NCI-H2081 (cell line): ENCODE measurements at places on chromosomes 3 and 15.

DNA sequence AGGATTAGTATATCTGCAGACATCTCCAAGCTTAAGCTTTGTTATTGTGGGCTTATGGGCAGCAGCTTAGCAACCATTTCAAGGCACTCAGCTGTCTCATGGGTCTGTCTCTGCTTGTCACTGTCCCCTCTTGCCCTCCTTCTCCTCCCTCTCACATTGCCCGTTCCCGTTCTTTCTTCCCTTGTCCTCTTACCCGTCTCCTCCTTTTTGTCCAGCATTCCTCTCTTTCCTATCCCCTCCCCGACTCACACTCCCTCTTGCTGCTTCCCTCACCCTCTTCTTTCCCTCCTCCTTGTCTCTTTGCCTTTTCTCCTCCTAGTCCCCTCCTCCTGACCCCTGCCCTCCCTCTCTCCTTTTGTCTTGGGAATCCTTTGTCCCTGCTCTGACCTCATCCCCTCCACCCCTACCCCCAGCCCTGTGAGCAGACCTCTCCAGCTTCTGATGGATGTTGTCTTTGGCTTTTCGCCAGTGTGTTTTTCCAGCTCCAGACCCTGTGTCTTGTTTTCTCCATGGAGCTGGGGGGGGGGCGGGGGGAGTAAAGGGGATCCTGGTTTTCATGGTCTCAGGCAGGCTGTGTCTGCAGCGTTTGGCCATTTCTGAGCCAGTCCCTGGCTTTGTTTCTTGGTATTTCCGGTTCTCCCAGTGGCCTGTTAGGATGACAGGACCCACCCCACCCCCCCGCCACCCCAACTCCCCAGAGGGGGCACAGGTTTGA, 47.9 kb upstream of the TRAK1 start:
- DNase-seq: peak; percentile 39

GRCh38 chr15:57323299-57323805, 53.0 kb upstream of the CGNL1 start:
- no peak for DNase-seq

- DNase-seq: no peak
Observed at GRCh38 chr3:89808680-89809197, 701.3 kb downstream of the EPHA3 start.

DNA sequence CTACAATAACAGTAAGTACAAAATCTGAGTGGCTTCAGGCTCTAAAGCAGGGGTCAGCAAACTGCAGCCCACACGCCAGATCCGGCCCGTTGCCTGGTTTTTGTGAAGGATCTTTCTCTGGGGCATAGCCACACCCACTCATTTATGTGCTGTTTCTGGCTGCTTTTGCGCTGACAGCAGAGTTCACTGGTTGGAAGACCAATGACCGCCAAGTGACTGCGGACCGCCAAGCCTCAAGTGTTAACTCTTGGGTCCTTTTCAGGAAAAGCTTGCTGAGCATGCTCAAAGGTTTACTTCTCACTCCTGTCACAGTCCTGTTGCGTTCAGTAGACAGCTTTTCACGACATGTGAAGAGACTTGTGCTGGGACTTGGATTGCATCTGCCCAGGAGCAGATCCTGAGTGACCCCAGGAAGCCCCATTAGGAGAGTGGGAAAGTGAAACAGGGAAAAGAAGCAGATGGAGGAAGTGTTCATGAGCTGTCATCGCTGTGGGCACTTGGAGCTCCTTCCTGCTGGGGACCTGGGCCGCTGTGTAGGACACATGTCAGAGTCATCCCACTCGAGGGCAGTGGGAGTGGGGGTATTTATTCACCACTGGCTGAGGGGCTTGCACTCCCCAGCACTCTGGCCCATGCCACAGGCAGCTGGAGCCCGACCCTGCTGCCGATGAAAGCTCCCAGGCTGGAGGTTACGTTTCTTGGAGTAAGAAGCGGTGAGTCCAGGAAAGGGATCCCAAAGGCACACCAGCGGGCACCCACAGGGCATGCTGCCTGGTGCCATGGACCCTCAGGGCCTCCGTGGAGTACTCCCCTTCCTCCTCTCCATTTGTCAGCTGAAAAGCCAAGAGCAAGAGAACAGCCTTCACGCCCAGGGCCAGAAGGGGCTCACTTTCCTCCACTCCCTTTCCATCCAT, 249.1 kb downstream of the PLCL2 start:
- no peak for DNase-seq

DNA sequence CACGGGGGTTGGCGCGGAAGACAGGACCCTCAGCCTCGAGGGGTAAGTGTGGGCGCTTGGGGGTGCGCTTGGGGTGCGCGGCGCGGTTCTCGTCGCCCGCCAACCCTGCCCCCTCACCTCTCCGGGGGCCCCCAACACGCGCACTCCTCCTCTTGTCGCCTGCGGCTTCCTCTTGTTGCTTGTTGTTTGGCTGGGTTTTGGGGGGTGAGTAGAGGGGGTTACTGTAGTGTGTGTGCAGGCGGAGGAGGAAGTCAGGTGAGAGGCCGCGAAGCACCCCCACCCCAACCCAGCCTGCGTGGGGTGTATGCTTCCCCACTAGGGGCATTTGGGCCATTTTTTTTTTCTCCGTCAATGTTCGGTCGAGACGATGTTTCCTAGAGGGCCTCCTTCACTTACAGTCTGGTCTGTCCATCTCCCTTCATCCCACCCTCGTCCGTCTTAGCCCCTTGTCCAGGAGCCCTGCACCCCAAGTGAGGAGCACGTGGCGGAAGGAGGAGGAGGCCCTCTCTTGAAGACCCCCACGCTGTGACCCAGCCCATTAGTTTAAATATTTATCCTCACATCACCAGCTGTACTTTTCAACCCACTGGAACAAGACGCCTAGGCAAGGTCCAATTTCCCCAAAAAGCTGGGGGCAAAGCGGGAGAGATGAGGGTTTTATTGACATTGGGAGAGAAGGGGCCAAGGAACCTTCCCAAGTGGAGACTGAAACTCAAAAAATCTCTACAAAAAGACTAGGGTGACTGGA, 20.4 kb upstream of the SATB1 start:
- peak; percentile 31 for DNase-seq

- no peak for DNase-seq
Observed at GRCh38 chr15:98442901-98443300, 205.4 kb upstream of the IGF1R start.

GRCh38 chr3:59884409-59884808, 834.6 kb upstream of the CFAP20DC start:
- no peak for DNase-seq

GRCh38 chr3:190537146-190537545, 23.3 kb downstream of the IL1RAP start:
- no peak for DNase-seq

DNA sequence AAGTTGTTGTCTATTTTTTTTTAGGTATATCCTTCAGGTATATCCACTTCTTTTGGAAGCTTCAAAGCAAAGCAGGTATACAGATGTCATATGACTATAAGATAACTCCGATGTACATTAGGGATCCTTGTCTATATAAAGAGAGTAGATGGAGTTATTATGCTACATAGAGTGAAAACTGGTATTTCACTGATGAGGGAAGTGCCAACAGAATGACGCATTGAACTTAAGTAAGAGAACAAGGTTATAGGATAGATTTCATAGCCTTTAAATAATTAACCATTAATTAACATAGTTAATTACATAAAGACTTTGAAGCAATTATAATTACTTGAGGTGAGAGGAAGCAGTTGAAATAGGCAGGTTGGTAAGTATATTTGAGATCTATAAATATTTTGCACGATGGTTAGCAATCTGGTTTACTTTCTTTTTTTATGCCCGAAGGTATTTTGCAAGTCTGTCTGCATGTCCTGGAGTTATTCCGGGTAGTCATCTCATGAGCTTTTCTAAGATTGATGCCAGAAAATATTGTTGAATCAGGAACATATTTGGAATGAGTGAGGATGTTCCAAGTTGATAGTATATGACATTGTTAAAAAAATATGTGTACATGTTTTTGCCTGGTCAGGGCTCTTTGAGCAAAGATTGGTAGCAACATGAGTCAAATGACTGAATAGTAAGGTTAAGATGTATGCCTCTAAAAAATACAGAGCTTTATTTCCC, 299.5 kb upstream of the KCNMB2 start:
- DNase-seq: no peak

DNA sequence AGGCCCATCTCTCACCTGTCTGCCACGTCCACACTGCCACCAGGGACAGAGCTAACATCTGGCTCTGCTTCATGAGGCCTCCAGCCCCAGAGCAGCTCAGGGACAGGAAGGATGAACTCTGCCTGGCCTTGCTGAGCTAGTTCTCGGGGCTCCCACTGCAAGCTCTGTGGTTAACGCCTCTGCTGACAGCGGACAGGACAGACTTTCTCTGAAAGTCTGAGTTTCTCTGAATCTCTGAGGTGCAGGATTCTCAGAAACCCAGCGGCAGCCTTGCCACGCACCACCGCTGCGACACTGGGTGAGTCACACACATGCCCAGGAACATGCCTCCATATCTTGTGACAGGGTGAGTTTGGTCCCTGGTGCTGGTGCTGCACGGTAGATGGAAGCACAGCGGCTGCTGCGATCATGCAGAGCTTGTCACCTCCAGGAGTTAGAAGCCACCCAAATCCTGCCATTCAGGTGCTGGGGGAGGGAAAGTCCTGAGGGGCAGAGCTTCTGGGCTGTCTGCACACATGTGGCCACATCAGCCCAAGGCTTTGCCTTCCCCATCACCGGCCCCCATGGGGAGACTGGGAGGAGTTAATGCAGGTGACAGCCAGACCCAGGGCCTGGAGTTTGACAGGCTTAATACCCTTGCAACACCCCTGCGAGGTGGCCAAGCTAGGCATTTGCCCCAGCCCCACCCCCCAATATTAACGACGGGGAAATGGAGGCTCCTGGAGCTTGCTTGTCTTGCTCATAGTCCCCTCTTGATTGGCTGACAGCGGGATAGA, 267.0 kb downstream of the PLCL2 start:
- no peak for DNase-seq

- DNase-seq: peak; percentile 83
Observed at GRCh38 chr3:20837676-20838302, 651.8 kb upstream of the SGO1 start.

DNA sequence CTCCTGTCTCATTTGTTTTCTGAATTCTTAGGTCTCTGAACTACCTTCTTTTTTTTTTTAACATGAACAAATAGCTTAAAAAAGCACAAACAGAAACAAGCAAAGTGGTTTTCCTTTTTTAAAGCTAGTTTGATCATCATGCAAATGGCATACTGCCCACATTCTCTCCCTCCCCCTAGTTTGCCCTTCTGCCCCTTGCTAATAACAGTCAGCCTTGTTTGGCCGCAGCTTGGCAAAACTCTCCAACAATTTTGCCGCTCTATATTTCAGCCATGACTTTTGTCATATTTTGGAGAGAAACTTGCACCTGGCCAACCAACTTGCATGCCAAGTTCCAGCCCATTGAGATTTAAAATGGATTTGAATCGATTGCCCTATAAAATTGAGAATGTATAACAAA, 666.0 kb upstream of the NR2F2 start:
- no peak for DNase-seq

GRCh38 chr3:71143493-71143892, 440.0 kb downstream of the FOXP1 start:
- DNase-seq: no peak

- no peak for DNase-seq
Observed at GRCh38 chr3:184578218-184578617, 16.6 kb downstream of the EPHB3 start.

DNA sequence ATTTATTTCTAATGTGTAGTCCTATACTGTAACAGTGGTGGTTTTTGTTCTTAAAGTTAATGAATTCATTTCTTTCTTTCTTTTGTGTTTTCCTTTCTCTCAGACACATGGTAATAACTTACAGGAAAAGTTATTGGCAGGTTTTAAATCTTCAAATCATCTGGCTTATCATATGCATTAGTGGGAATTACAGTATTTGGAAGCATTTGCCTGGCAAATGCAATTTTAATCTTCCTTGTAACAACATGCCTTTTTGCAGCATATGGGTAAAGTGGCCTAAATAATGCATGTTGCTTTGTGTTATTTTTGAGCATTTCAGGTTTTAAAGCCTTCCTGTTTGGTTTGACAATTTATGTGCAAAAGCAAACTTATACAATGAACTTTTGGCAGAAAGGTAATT, 66.8 kb downstream of the GALK2 start:
- no peak for DNase-seq
